T-helper 2 cell treated with Interferon-gamma antibody and Interleukin-4, amounts not matched to agents 5 μg/mL and 100 μg/mL, for 36 hours (primary cell): ENCODE measurements at places on chromosomes 5 and 9.
A peak's percentile ranks its signal among the peaks of the same experiment; 100 is the strongest.

DNA sequence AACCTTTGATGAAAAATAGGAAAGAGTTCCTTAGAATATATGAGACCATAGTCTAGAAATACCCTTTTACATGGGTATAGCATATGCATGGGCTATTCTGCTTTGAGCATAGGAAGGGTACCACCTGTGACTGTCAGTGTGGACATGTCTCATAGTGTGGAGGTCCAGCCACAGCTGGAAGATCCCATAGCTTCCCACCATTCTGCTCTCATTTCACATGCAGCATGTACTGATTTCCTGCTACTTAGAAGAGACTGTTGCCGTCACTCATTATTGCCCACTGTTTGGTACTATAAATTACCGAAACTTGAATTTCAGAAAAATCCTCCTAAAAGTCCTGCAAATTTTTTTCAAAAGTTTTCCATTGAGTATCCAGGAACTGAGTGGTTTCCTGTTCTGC lies 477.8 kb upstream of the DAB2 start:
- no peak for DNase-seq

DNA sequence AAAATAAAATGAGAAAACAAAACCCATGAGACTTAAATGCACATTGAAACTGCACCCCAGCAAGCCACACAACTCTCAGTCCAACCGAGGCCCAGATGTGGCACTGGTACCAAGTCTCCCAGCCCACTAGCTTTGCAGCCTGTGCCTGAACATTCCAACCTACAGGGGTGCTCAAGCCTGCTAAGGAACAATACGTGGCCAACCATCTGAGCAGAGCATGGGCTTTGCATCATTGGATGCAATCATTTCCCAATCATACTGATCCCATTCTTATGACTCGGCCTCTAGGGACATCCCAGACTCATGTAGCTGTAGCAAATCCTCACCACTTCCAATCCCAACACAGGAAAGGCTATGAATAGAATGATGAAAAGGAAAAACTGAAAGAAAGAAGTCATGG lies 297.2 kb downstream of the SPOCK1 start:
- DNase-seq, result no peak

DNA sequence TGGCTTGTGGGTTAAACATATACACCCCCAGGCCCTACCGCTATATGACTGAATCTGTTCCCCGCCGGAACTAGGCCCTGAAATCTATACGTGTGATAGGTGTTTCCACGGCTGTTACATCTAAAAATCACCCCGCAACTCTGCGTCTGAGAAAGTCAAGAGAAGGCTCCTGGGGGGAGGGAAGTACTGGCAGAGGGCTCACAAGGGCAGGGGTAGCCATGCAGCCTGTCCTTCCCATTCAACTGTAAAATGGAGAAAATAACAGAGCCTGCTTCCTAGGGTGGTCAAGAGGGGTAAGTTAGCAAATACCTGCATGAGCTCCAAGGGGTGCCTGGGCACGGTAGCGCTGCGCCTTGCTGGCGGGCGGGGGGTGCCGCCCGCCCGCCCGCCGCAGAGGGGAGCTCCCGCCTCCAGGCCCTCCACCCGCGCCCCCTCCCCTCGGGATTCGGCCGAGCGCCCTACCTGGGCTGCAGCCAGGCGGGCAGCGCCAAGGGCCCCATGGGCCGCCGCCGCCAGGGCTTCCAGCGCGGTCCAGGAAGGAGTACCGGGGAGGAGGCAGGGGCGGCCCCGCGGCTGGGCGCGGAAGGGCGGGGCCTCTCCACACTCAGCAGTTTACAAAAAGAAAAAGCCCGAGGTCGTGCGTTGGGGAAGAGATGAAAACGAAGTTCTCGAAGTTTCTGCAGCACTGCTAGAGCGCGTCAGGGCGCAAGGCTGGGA lies at the start of gene HACD4:
TSS of gene HACD4 (minus strand) at position 550 of the 717 bp plus-strand sequence. CDS start at position 500, 50 bp downstream.
- DNase-seq, result peak; percentile 62

- no peak for DNase-seq
Measured at GRCh38 chr5:105587963-105588662, 2025.5 kb upstream of the NUDT12 start.

DNA sequence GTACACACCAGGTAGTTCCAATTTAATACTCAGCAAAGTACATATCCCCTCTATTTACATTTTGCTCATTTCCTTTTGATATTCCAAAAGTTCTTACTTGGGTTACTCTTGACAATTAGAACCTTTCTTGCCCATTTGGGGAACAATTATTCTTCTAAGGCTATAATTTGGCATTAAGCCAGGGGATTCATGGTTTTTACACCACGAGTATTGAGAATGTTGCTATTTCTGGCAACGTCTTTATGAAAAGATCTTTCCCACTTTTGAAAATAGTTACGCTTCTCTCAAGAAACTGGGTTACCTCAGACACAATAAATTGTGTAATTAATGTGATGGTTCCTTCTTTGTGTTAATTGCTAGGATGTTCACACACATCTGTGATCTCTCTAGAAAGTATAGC lies 11.5 kb upstream of the CAAP1 start:
- DNase-seq, result no peak

GRCh38 chr9:90019626-90020025 lies 414.8 kb downstream of the GADD45G start:
- no peak for DNase-seq

GRCh38 chr5:13987843-13988464 lies 43.5 kb upstream of the DNAH5 start:
- no peak for DNase-seq

GRCh38 chr9:95073042-95073607 lies 244.4 kb downstream of the FANCC start:
- no peak for DNase-seq

DNA sequence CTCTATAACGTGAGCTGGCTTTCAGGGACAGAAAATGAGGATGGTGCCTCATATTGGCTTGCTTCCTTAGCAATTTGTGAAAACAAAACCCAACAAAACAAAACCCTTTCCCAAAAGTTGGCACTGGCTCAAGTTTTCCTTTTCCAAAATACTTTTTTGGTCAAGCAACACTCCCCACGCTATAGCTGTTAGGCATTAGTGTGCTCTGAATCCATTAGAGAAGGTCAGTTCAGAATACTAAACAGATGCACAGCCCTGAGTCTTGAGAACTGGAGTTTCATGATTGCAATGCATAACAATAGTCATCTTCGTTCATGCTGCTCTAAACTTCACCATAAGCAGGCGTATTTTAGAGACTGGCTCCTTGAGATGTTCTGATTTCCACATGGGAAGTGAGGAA lies 172.0 kb upstream of the KLF9 start:
- no peak for DNase-seq

GRCh38 chr5:153373130-153373498 lies 117.4 kb upstream of the GRIA1 start:
- DNase-seq, result no peak
